Calu3 (cell line): ENCODE measurements at places on chromosomes 6 and 20. TPM values are rescaled to one million over a fixed set of nuclear protein-coding genes. Genes with fewer than 3 reads are reported as not detected.

- no peak for DNase-seq
Observed at GRCh38 chr6:135842618-135843392, 8.7 kb upstream of the PDE7B start.

DNA sequence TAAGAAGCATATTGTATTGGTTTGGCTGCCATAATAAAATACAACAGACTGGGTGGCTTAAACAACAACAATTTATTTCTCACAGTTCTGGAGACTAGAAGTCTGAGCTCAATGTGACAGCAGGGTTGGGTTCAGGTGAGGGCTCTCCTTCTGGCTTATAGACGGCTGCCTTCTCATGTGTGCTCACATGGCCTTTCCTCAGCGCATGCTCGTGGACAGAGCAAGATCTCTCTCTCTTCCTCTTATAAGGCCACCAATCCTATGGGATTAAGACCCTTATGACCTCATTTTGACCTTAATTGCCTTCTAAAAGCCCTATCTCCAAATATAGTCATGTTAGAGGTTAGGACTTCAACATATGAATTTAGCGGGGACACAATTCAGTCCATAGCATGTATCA lies 32.4 kb upstream of the GFOD1 start:
- DNase-seq, result no peak

The HMGN4 gene
- total RNA-seq, result 49.7 and 60.0 TPM in 2 replicates

The SFTA2 gene
- total RNA-seq, result 184 and 246 TPM in 2 replicates

The DAAM2 gene
- total RNA-seq, result not detected in 2 replicates

The TOMM6 gene
- 251 and 265 TPM in 2 replicates for total RNA-seq

DNA sequence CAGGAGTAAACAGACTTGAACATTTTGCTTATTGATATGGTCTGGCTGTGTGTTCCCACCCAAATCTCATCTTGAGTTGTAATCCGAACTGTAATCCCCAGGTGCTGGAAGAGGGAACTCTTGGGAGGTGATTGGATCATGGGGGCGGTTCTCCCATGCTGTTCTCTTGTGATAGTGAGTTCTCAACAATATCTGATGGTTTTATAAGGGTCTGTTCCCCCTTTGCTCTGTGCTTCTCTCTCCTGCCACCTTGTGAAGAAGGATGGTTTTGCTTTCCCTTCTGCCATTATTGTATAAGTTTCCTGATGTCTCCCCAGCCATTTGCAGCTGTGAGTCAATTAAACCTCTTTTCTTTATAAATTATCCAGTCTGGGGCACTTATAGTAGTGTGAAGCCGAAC lies 40.0 kb downstream of the MYLIP start:
- DNase-seq, result no peak

The ARHGAP18 gene
- 64.5 and 65.6 TPM in 2 replicates for total RNA-seq

The ADGRF5 gene
- 0.07 and 0.24 TPM in 2 replicates for total RNA-seq

The PGC gene
- total RNA-seq, result not detected in 2 replicates

DNA sequence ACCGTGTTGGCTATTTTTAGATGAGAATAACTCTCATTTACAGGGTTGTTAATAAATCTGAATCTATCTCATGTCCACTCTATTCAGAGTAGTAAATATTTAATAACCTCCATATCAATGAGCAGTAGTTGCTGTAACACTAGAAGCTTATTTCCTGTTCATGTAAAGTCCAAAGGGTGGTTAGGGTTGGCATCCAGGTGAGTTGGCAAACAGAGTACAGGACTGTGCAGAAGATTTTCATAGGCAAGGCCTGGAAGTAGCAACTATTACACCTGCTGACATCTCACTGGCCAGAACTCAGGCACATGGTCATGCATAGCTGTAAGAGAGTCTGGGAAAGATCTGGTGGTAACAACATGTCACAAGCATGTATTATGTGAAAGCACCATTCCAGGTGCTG lies 147.5 kb downstream of the PHF3 start:
- peak; percentile 37 for DNase-seq

GRCh38 chr20:60137657-60138245 lies 179.5 kb downstream of the CDH26 start:
- DNase-seq, result peak; percentile 58

- no peak for DNase-seq
Observed at GRCh38 chr6:38527371-38527770, 112.4 kb downstream of the BTBD9 start.

The TFAP2D gene
- not detected in 2 replicates for total RNA-seq
